ENCODE measurements at places on chromosomes 11 and 22. TPM values are rescaled to one million over a fixed set of nuclear protein-coding genes. Genes with fewer than 3 reads are reported as not detected.

Gene TNNI2
- total RNA-seq = not detected

Gene MYOD1
- total RNA-seq = not detected

Gene FAM180B
- total RNA-seq = not detected

Gene LRRC4C
- total RNA-seq = not detected

Gene OR51B2
- not detected for total RNA-seq

Gene YPEL1
- 0.18 TPM for total RNA-seq

Gene DNAJB7
- not detected for total RNA-seq

Gene ACCS
- 11.3 TPM for total RNA-seq

Gene MMP12
- total RNA-seq = not detected

Gene CENATAC
- 12.2 TPM for total RNA-seq

Gene CHORDC1
- total RNA-seq = 102 TPM

Gene COMMD9
- total RNA-seq = 39.7 TPM

Gene CCDC89
- total RNA-seq = not detected

Gene PARVG
- total RNA-seq = not detected

Gene ZNF280A
- 3.5 TPM for total RNA-seq

Gene OR51B4
- not detected for total RNA-seq

Gene OR8A1
- not detected for total RNA-seq

Gene TRIM6
- total RNA-seq = 8.9 TPM

Gene MS4A6A
- not detected for total RNA-seq

Gene PTPN5
- total RNA-seq = not detected

Gene JAML
- not detected for total RNA-seq
